ENCODE measurements at places on chromosomes 5 and 9.
A peak's percentile ranks its signal among the peaks of the same experiment; 100 is the strongest.

DNA sequence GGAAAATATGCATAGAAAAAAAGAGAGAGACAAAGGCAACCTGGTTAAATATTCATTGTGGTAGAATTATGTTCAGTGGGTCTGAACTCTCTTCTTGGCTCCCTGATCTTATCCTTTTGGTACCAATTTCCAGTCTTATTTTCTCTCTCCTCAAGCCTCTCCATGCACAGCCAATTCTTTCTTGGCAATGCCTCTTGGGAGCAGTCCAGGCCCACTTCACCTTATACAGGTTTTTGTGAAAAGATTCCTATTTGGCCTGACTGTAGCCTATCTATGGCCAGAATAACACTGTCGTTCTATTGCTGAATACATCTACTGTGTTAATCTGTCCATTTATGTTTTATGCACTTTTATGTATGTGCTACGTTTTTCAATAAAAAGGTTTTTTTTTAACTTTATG lies 2.7 kb downstream of the ELOVL7 start:
- DNase-seq = no peak

DNA sequence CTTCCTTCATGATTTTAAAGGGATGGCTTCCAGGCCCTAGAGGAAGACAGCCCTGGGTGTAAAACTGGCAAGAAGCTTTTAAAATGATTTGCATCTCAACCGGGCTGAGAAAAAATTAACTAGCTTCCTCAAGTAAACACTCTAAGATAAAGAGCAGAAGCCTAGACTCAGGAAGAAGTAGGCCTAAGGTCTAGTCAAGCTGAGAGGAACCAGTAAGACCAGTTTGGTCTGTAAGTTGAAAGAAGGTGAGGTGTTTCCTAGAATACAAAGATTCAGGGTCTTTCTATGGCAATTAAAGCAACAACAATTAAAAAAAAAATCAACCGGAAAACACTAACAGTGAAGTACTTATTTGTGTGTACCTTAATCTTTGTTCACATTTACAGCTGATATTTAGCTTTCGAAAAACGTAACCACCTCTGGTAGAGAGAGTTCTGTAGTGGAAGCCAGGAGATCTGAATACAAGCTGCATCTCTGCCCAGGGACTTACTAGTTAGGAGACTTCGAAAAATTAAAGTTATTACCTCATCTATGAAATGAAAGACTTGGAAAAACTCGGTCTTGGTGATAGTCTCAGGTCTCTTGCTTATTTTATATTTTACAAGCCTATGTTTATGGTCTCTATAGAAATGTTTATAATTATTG lies 75.7 kb downstream of the TUSC1 start:
- DNase-seq = no peak

DNA sequence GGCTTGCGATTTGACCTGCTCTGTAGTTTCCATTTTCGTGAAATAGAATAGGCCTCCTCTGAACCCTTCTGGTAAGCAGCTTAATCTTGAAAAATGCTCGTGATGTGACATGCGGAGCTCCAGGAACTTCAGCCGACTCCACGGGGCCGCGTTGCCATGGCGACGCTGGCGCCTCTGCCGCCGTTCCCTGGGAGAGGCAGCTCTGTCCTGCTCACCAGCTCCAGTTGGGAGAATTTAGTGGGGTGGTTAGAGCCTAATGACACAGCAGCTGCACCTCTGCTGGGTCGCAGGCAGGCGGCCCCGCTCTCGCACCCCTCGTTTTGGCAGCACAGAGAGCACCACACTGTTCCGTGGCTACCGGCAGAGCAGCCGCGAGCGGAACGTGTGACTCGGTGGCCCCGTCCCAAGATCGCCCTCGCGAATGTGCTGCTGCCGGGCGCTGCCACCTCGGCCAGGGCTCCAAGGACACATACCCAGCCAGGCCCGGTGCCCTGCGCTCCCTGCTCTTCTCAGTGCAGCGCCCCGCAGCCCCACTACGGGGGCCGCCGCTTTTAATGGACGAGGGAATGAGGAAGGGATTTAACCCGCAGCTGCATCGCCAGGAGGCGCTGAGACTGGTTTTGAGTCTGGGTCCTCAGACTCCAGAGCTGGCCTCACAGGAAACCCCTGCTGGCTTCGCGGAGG lies 131.2 kb upstream of the LMX1B start:
- DNase-seq = no peak

DNA sequence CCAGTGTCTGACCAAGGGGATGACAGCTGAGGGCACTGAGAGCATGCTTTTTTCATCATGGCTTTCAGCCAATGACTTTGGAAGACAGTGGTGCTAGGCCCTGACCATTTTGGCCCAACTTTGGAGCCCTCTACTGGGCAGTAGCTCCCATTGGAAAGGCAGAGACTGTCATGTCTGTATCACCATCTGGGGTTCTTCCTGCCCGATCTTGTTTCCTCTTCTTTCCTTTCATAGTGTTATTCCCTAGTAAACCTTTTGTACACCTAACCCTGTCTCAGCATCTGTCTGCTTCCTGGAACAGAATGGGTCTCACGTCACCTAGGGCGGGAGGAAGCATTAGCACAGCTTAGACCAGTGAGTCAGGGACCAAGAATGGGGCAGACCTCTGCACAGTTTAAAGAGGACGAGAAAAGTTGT lies 97.4 kb upstream of the MAST4 start:
- no peak for DNase-seq

GRCh38 chr5:19923742-19924141 lies 64.3 kb downstream of the CDH18 start:
- no peak for DNase-seq

- DNase-seq = no peak
These were observed 867.2 kb downstream of the NR2F1-AS1 start for GRCh38 chr5:92713826-92714225.

DNA sequence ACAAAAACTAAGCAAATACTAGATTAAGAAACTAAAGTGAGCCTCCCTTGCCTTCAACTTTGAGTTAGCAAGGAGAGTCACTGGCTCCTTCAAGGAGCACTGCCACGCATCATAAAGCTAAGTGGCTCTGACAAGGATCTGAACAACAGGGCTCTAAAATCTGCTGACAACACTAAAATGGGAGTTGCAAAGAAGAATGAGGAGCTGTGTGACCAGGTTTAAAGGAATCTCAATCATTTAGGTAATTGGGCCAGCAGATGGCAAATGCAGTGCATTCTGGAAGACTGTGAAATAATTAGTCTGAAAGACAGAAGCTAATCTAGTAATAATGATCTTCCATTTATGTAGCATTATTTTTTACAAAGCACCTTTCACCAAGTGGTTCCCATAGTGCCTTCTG lies 297.0 kb upstream of the TAS2R1 start:
- DNase-seq = peak; percentile 72

DNA sequence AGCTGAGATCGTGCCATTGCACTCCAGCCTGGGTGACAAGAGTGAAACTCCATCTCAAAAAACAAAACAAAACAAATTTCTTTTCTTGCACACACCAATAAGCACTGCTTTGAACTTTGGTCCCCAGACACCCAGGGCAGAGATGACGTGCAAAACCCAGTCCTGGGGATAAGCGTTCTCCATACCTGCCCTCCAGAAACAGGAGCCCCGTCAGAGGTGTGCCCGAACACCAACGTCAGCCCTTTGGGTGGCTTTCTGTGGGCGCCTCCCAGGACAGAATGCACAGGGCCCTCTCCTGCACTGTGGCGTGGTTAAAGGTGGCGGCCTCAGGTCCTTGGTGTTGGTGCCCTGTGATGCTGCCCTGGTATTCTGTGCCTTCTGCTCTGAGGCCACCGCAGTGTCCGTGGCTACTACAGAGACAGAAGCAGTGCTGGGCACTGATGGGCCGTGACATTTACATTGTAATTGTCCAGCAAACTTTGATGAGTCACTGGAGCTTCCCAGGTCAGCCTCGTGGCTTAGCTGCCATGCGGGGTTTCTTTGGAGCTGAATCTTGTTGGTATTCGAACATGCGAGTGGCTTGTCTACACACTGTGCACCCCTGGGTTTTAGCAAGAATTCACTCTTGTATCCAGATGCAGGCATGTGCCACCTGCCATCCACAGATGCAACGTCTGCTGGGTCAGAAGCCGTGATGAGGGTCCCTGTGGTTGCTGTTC lies 9.8 kb downstream of the PPP1R26 start:
- DNase-seq = no peak

- DNase-seq = no peak
These were observed 39.7 kb downstream of the ROPN1L start for GRCh38 chr5:10481241-10481935.

DNA sequence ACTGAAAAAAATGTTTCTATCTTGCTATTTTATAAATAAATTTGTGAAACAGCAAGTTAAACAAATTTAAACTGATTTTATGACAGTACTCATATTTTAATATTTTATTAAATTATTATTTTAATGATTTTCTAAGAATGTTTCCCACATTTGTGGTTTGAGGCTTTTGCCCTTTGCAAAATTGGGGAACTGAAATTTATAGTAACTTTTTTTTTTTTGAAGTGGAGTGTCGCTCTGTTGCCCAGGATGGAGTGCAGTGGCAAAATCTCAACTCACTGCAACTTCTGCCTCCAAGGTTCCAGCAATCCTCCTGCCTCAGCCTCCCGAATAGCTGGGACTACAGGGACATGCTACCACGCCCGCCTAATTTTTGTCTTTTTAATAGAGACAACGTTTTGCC lies 7.2 kb upstream of the ADGRV1 start:
- no peak for DNase-seq

DNA sequence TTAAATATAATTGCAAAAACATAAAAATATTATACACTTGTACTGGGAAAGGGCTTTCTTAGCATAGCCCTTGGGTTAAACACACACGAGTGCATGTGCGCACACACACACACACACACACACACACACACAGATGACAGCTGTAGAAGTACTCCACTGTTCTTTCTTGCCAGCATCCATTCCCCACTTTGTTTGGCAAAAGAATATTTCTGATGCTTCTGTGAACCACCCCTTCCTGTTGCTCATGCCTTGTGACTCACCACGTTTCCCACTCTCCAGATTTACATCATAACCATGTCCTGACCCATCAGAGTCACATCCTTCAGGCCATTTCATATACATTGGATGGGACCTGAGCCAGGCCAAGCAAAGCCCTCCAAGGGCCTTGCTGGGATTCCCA lies 280.1 kb downstream of the DNAH5 start:
- no peak for DNase-seq

DNA sequence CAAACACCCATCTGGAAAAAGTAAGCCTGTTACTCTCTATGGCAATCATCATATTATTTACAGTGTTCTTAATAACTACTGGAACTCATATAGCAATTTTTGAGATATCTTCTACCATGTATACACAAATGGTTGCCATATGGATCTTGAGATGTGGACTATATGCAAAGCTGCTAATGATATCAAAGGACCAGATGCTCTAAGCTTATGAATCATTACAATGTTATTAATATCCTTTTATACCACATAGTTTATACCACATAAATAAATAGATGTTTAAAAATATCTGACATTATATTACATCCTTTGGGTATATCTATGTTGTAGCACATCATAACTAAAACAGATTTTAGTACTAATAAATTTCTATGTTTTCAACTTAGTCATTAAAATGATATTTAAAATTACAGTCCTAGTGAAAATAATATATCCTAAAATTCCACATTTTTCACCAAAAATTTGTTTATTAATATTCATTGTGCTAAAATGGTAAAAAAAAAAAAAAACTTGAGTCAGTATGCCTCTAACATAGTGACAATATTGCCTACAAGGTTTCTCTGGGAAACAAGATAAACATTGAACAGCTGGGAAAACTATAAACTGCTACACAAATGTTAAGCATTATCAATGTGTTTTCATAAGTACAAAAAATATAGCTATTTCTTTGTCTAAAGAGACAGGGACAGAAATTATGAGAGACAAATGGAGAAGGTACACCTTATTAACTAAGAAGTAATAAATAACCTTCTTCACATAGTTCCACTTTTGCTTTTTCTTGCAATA lies 85.5 kb downstream of the DTWD2 start:
- DNase-seq = no peak

- no peak for DNase-seq
These were observed 11.9 kb upstream of the COL15A1 start for GRCh38 chr9:98931600-98932389.

- DNase-seq = no peak
These were observed 81.9 kb downstream of the MAP1B start for GRCh38 chr5:72189146-72189545.

- no peak for DNase-seq
These were observed 18.3 kb downstream of the RANBP17 start for GRCh38 chr5:170880084-170880483.

DNA sequence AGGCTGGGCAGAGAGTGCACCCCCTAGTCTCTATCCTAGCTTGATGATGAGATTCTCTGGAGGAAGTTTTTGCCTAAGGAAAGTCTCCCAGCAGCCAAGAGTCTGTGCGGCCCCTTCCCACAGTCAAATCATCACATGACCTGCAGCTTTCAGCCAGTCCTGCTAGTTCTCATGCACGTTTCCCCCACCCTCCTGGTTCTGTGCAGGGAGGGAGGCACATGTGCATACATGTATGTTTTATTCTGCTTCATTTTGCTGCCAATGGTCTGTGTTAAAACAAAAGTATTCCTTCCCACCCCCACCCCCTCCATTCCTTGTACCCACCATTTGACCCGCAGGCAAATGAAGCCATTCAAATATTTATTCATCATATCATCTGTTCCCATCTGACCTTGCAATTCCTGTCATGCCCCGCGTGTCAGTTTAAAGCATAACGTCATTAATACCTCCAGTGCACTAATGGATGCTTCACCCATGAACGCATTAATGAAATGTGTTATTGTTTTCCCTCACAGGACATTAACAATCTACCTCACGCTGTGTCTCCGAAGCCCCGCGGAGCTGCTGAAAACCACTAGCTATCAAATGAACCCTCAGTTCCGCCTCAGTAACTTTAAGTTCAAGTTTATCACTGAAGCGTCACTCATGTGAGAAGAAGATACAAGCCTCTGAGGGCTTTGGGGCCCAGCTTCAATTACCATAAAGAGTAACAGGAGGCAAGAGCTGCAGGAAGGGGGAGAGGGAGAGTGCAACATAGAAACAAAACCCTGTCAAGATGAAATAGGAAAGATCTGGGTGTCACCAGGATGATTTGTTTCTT lies 139.6 kb downstream of the RASEF start:
- peak; percentile 87 for DNase-seq

DNA sequence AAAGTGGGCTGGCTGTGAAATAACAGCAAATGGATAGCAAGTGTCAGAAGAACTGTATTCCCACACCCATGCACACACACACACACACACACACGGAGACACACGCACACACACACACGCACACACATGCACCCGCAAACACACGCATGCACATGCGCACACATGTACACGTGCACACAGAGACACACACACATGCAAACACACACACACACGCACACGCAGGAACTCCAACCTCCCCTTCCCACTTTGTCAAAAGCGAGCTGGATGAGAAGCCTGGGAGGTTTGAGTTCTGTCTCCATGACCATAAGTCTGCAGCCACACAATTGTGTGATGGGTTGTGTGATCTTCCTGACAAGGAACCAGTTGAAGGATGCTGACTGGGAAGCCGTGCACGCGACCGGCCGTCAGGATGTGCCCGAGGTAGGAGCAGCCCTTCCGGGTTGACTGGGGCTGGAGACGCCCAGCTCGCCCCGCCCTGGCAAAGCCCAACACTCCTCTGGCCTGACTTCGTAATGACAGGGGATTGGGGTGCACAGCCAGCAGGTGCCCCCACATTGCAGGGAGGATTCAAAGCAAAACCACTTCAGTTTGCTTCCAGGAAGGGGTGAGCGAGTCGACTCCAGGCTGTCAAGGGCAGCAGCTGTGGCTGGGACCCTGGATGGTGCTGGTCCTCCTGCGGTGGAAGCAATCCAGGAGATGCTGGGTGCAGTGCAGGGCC lies 29.3 kb upstream of the NKD2 start:
- no peak for DNase-seq

GRCh38 chr5:39519079-39519478 lies 94.3 kb upstream of the DAB2 start:
- no peak for DNase-seq
